ENCODE measurements at places on chromosomes 13 and 19.
A peak's percentile ranks its signal among the peaks of the same experiment; 100 is the strongest.

DNA sequence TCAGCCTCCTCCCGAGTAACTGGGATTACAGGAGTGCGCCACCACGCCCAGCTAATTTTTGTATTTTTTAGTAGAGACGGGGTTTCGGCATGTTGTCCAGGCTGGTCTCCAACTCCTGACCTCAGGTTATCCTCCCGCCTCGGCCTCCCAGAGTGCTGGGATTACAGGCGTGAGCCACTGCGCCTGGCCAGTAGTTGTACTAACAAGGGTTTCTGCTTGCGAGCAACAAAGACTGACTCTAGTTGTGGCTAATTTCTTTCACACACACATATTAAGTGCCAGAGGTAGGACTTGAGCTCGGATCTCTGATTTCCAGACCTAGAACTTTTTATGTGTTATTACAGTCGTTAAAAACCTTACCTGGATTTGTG lies 635 bp upstream of the PCCA start:
- no peak for DNase-seq

DNA sequence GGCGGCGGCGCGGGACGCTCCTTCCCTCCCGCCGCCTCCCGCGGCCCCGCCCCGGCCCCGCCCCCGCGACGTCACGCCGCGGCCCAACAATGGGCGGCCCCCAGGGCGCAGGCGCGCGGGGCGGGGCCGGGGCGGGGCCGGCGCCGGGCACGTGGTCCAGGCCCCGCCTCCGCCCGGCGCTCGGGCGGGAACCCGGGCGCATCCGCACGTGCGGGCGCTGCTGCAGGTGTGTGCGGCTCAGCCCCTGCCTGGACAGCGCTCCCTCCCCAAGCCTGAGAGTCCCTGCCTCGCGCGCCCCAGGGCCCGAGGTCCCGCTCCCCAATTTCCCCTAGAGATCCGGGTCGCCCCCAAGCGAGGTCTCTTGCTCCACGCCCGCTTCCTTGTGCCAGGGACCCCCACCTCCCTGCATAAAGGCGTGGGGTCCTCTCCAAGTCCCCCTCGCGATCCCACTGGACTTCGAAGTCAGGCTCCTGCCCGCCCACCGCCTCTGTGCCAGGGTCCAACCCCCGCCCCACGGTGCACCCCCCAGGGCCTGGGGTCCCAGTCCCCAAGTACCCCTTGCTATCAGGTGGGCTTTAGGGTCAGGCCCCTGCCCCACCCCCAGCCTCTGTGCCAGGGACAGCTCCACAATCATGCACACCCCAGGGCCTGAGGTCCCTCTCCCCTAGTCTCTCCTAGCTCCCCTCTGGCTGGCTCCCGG lies at the start of gene MEX3D:
MEX3D (minus strand) TSS at position 6 of the 700 bp plus-strand sequence. CDS start 267 bp downstream, outside the sequence.
- DNase-seq = peak; percentile 85

GRCh38 chr13:99993660-99994637 lies 12.4 kb downstream of the ZIC2 start:
- no peak for DNase-seq

DNA sequence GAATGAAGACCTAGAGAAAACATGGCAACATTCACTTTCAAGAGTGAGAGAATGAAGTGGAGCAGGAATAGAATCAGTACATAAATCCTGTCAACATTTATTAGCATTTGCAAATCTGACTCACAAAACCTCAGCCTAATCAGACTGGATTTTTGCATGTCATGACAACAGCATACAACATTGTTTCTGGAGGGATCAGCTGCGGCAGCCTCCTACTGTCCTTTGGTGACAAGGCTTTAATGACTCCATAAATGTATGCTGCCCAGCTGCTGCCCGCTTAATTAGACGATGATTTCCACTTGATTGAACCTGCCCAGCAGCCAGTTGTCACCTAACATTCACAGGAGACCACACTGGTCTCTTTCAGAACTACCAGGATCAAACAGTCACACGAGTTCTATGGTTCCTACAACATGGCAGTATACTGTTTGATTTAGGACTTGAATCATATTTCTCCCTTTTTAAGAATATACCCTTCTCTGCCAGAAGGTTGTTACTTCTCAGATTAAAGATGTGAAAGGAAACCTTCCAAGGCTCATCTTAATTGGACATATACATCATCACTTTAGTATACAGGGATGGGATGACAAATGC lies 9.3 kb downstream of the EBPL start:
- DNase-seq = no peak

- no peak for DNase-seq
These were observed 21.7 kb downstream of the UBE2L5 start for GRCh38 chr13:30443957-30444404.

DNA sequence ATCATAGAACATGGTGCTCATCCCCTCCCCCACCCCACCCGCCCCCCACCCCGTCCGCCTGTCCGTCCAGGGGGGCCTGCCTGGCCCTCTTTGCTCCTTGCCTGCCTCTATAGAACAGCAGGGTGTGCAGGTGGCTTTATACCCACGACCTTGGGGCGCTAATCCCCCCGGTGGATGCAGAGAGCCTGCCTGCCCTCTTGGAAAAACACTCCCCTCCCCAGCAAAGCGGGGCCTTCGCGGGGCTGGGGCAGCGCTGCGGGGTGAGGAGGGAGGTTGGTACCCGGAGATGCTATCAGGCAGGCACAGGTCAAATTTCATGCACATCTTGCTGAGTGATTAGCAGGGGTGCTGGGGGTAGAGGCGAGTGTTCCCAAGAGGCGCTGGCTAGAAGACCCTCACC lies 21.9 kb downstream of the RFX1 start:
- no peak for DNase-seq

GRCh38 chr13:46361276-46361934 lies 25.6 kb downstream of the RUBCNL start:
- DNase-seq = no peak

- no peak for DNase-seq
These were observed 219.9 kb downstream of the SPRY2 start for GRCh38 chr13:80121038-80121437.

Measured in T47D (cell line).